ENCODE measurements at places on chromosomes 12 and 14.

GRCh38 chr14:65833267-65833880 lies 420.8 kb downstream of the FUT8 start:
- no peak for DNase-seq

- DNase-seq, result no peak
Measured at GRCh38 chr12:81015510-81015909, 62.4 kb upstream of the ACSS3 start.

- DNase-seq, result no peak
Measured at GRCh38 chr14:100532154-100532861, 54.9 kb downstream of the BEGAIN start.

DNA sequence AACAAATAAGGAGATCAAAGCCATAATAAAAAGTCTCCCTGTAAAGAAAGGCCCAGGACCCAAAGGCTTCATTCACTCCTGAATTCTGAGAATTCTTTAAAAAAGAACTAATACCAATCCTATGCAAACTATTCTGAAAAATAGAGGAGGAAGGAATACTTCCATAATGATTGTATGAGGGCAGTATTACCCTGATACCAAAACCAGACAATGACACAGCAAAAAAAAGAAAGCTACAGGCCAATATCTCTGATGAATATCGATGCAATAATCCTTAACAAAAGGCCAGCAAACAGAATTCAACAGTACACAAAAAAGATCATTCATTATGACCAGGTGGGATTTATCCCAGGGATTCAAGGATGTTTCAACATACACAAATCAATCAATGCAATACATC lies 457.8 kb upstream of the FBXO33 start:
- DNase-seq, result no peak

DNA sequence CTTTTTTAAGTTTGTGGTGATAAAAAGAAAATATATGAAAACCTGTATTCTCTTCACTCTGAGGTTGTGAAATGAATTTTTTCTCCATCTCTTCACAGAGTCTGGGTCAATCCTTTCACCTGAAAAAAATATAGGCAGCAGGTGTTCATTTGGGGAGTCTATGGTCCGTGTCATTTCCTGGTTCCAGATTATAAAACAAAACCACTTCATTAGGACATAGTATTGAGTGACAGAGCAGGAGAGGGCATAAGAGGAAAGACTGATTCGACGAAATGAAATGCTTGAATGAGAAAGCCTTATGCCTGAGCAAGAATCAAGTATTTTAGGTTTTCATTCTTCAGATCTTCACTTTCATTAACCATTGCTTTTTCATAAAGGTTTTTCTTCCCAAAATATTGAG lies 51.8 kb upstream of the NUAK1 start:
- no peak for DNase-seq

- no peak for DNase-seq
Measured at GRCh38 chr12:65518771-65519170, 240.3 kb downstream of the MSRB3 start.

DNA sequence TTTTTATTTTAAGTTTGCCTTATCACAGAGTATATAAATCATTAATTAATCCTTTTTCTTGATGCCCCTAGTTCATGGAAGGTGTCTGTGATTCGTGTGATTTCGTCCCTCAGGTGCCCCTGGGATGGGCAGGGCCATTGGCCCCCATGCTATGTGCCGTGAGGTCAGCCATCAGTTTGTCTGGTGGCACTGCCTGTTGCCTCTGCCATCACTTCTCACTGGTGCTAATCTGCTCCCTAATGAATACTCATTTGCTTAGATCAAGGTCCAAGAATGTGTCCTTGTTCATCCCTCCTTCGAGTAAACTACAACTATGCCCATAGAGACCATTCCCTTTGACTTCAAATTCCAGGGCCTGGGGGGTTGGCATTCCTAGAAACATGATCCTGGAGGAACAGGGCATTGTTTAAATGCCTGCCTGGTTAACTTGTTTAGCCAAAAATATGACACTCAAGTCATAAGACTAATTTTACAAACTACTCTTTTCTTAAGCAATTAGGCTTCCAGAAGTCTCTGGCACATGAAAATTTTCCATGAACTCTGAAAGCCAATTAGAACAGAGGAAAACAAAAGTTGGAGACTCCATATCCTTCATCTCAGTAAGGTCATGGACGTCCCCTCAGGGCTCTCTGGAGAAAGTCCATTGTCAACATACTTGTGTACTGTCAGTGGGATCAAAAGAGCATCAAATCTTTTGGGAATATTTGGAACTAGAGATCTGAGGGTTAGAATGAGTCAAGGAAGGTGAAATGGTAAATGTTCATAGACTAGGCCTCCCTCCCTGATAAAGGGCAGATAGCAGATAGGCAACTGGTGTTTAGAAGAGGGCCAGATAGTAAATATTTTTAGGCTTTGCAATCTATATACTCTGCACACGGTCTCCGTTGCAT lies 90.9 kb upstream of the PLXNC1 start:
- DNase-seq, result no peak

DNA sequence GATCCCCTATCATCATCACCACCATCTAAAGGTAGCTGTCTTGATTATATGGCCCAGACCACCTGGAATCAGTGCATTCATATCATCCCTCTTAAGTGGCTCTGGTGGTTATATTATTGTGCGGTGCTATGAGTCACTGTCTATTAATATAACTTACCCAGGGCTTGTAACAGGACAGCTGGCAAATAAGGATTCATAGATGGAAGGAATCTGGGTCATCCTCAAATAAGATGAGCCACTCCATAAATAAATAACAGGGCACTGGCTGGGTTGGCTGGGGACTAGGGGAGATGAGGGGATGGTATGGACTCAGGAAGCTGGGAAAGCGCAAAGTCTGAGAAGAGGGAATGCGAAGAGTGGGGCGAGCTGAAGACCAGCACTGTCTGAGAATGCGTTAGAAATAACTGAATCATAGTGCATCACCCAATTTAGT lies 216.1 kb downstream of the NUAK1 start:
- DNase-seq, result no peak

DNA sequence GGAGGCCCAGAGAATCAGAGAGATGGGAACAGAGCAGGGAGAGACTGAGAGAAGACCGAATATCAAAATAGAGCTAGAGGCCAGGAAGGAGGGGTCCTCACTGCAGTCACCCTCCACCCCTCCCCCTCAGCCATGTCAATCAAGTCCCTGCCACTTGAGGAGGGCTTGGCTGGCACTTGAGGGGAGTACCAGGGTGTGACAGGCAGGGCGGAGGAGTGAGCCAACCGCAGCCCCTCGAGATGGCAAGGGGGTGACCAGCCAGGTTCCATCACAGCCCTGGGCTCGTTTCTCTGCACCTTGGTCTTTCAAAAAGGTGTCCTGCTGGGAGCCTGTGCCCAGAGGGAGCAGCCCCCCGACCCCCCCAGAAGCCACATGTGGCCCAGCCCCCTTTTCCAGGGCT lies 4.2 kb downstream of the AQP5 start:
- no peak for DNase-seq

DNA sequence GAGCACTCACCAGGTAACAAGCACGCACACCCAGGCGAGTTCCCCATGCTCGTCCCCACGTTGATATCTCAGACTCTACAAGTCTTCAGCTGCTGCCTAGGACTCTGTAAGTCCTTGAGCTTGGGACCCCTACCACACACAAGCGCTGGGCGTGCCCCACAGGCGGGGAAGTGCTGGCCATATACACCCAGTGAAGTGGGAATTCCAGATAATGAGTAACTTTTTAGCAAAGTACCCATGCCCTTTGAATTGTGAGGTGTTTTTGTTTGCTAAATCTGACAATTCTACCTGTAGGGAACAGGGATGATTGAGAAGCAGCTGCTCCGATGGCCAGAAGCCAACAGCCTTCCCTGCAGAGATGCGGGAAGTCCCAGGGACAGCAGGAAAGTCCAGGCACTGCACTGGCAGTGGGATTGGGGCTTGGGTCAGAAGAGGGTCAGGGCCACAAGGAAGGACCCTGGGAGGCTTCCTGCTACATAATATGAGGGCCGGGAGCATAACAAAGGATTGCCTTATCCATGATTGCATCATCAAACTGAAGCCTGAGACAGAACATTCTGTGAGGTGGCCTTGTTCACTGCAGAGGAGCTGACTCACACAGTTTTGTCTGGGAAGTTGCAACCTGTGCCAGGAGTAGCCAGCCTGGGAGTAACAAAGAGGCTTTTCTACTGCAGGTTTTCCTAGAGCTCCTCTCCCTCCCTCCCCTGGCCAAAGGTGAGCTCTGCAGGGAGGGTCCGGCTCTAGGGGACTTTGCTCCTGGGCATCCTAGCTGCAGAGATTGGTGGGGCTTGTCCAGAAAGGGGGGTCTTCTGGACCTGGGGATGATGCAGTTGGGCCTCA lies 13.2 kb upstream of the SERPINA3 start:
- no peak for DNase-seq

DNA sequence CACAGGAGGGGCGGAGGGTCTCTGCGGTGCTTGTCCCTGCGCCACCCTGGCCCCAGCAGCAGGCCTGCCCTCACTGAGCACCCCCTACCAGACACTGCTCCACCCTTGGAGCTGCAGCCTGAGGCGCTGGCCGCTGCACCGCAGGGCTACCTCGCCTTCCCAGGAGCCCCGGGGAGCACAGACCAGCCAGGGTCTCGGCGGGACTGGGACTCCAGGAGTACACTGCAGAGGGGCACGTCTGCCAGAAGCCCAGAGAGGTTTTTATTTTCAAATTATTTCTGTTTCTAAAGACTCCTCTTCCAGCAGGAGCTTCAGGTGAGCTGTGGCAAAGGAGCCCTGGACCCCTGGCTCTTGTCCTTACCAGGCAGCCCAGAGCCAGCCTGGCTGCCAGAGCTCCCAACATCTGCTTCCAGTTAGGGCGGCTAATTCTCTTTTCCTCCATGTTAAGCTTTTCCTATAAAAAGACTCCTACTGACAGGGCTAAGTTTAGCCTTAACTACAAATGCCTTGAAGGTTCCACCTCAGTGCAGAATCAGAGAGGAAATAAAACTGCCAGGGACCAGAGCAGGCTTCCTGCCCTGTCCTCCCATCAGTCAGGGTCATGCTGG lies 26.4 kb downstream of the DEGS2 start:
- no peak for DNase-seq

DNA sequence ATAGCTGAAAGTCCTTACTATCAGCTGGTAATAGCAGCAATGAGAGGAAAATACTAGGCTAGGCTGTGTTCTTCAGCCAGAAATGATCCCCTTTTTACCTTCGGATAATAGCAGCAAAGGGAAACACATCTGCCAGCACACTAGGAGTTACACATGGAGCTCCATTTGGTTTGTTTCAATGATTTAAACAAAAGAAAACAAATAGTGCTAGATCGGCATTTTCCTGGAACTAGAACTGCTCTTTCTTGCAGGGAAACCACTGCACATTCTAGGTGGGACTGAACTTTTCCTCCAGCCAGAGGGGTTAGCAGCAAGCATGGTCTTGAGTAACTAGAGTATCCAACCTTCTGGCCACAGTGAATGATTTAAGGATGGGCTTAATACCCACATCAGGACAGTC lies 117.6 kb downstream of the PDE6H start:
- DNase-seq, result no peak

- DNase-seq, result no peak
Measured at GRCh38 chr14:68247676-68248268, 428.2 kb downstream of the RAD51B start.

DNA sequence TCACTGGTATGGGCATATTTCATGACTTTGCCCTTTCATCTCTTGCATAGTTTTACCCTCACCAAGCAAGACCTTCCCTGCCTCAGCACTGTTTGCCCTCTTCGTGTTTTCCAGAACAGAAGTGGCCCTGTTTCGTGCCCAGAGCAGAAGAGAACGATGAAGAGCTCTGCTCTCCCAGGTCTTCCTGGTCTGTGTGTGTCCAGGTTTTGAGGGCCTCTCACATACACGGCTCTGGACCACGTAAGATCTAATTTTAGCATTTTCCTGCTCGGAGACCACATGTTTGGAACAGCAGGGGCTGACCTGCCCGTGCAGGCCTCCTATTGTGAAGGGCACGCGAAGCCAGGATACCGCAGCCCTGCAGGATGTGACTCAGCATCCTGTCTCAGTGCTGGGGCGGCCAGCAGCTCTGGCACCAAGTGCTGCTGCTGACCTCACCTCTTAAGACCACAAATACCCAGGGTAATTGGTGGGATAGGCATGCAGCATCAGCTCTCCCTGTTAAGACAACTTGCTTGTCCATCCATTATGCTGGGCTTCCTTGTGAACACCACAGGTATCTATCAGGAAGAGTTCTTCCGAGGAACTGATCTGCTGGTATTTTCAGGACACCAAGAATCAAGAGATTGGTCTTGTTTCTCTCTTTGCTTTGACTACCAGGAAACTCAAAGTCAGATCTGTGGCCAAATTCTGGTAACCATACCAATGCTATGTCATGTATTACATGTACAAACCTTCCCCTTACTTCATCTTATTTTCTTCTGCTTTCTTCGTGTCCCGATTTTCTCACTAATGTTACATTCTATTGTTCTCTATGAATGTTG lies 19.0 kb downstream of the SSH1 start:
- DNase-seq, result no peak

- no peak for DNase-seq
Measured at GRCh38 chr12:119684711-119685369, 16.9 kb downstream of the PRKAB1 start.

DNA sequence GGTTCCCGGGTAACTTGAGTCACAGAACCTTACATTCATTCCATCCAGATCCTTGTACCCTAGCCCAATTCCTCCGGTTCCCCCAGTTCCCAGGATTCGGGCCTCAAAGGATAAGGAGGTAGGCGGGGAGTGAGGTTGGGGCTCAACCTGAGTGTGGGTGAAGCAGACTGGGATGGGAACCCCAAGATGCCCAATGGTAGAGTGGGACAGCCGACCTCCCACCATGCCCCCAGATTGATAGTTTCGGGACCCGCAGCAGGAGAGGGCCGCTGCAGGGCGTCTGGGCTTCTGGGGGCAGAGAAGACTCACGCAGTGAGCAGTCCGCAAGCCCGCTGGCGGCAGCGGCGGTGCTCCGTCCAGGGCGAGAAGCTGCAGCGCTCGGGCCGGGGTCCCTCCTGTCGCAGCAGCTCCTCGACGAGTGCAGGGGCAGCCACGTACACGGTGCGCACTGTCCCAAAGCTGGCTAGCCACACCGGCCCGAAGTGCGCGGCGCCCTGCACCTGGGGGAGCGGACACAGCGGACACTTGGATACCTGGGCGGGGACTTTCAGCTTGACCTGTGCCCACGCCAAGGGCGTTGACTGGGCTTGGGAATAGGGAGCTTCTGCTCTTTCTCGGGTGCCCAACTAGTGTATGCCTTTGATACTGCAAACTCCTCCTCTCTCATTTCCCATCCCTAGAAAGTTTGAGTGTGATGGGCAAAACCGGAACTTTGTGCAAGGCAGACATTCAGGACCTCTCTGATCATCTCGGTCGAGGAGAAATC lies 997 bp downstream of the CYP27B1 start:
- no peak for DNase-seq

DNA sequence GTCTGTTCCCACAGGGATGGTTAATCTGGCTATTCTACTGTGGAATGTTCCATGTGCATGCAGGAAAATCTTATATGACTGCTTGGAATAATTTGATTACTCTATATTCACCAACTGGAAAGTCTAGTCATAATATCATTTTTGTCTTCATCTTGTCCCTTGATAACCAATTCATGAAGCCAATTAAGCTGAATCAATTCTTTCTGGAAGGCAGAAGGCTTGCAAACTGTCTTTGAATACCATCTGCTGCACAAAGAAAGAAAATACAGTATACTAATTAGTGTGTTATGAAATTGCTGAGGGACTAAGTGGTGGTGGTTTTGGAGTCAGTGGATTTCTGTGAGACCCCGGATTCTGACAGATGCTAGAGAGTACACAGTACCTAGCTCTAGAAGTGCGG lies 546.5 kb upstream of the MIS18BP1 start:
- no peak for DNase-seq

Measured in activated naive CD4-positive, alpha-beta T cell (primary cell).